SW 1271 (cell line): ENCODE measurements at places on chromosomes 6 and 20.

GRCh38 chr20:46089167-46089416 lies 670 bp downstream of the NCOA5 start:
- no peak for DNase-seq

DNA sequence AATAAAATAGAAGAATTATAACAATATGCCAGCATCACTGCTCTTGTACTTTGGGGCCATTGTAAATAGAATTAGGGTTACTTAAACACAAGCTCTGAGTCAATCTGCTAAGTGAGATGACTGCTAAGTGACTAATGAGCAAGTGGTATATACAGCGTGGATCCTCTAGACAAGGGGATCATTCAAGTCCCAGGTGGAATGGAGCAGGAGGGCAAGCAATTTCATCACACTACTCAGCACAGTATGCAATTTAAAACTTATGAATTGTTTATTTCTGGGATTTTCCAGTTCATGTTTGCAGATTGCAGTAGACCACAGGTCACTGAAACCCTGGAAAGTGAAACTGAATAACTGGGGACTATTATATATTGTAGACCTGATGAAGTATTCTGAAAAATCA lies 235.3 kb downstream of the BTBD3 start:
- no peak for DNase-seq

- DNase-seq = no peak
Measured at GRCh38 chr6:107348224-107348623, 111.1 kb downstream of the PDSS2 start.

DNA sequence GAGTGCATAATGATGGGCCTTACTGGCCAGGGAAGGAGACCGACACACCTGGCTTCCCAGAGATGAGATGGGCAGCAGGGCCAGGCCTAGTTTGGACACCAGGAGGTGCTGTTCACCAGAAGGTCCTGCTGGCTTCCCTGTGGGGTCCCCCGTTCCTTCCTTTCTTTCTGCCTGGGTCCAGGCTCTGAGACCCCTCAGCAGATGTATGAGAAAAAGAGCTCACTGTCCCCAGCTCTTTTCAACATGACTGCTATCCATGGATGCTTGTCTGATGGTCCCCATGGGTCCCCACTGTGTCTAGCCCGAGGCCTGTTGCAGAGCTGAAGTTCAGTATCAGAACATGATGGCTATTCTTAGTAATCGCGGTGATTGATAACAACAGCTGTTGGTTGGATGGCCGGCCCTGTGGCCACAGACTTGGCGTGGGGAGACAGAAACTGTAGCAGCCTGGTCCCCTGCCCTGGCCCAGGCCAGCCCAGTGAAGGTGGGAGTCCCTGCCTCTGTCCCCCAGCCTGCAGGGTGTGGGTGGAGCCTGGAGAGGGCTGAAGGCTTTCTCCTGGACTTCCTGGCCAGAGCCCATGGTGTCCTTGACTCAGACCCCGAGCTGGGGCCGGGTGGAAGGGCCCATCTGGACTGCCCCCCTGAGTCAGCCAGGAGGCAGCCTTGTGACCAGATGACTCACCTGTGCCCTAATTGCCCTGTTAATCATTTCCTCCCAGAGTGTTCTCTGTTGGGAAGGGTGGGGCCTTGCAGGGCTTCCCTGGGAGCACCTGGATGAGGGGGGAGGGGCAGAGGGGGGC lies 9.9 kb upstream of the BAK1 start:
- peak; percentile 84 for DNase-seq
